ENCODE measurements at places on chromosomes 11 and 22.
A peak's percentile ranks its signal among the peaks of the same experiment; 100 is the strongest.

DNA sequence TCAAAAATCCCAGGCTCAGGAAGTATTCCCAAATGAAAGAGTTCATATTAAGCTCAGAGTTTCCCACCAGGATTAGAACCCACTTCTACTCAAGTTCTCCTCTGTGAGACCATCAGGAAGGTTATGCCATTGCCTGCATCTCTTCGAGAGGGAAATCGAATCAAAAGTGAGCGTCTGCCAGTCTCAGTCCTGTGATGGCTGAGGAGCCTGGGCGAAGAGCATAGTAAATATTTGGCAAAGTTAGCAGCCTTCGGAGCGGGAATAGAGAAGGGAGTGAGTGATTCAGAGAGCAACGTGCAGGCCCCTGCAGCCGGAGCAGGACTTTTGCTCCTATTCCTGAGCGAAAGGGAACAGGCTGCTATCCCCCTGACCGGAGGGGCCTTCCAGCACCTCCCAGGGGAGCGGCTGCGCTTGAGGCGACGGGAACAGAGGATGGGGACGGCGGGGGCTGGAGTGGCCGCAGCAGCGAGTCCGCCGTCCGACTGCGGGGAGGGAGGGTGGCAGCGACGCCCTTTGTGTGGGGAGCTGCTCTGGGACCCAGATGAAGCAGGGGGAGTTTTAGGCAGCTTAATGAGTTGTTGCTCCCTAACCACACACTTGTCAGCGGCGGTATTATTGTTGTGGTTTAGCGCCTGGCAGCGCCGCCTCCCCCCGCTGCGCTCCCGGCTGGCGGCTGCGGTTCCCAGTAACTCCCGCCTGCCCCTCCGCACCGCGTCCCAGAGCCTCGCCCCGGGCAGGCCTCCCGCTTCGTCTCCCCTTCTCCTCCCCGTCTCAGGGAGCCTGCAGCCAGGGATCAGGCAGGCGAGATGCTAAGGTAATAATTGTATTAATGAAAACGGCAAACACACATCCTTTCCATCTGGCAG lies 21.7 kb upstream of the NRGN start:
- no peak for DNase-seq

DNA sequence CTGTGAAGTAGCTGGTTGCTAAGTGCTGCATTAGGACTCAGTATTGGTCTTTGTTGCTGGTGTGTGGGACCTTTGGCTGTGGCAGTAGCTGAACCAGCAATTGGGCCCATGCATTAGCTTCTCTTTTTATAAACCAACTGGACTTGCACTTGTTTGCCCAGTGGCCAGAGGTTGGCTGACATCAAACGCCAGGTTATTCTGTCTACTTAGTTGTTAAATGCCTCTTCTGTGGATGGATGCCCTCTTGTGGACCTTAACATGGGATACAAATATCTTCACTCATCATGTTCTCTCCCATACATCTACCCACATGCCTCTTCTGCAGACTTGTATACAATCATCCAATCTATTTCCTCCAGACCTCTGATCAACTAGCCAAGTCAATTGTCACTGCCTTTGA lies 26.4 kb upstream of the ARHGAP20 start:
- DNase-seq: no peak

DNA sequence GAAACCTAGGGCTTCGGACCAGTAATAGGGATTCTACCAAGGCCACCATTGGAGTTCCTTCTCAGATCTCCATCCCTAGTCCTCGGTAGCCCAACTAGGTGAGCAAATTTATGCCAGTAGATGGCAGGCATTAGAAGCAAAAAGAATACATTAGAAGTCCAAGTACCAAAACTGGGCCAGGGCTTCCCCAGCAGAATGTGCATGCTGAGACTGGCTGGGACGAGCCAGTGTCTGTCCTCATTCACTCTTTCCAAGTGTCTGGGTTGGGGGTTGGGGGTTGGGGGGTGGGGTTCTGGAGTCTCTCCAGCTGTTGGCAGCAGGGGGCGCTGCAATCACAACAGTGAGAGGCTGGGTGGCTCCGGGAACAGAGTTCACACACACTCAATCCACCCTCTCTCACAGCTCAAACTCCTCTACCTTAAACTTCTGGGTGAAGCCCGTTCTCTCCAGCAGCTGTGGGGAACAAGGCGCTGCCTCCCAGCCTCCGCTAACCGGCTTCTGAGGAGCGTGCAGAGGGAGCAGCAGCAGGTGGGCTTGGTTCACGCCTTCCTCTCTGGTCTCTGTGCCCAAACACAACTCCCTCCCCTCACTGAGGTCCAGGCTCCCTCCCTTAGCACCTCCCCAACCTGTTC lies 57.5 kb downstream of the BTG4 start:
- DNase-seq: peak; percentile 41

GRCh38 chr11:117189941-117190544 lies 9.1 kb upstream of the TAGLN start:
- DNase-seq: no peak

- no peak for DNase-seq
Observed at GRCh38 chr11:58926695-58927094, 12.6 kb upstream of the GLYATL1 start.

- no peak for DNase-seq
Observed at GRCh38 chr11:71163371-71163770, 89.0 kb downstream of the SHANK2 start.

DNA sequence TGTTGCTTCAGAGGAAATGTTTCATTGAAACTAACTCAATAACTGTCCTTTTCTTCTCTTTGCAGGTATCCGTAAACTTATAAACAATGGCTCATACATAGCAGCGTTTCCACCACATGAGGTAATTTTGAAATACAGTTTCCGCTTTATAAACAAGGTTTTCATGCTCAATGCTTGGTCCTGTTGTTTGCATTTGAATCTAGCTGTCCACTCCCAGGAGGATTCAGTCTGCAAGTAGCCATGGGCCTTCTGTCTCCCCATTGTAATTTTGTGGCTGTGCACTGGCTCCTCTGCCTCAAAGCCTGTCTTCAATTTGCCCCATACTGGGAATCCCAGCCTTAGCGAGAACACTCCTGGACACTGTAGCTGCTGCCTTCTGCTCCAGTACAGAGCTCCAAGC lies 34.7 kb downstream of the MUC15 start:
- no peak for DNase-seq

- DNase-seq: no peak
Observed at GRCh38 chr11:6962673-6963072, 36.4 kb downstream of the ZNF215 start.

- no peak for DNase-seq
Observed at GRCh38 chr11:113684496-113684895, 21.6 kb downstream of the TMPRSS5 start.

- no peak for DNase-seq
Observed at GRCh38 chr11:117097389-117098268, 599 bp downstream of the SIK3 start.

- no peak for DNase-seq
Observed at GRCh38 chr11:62411524-62411923, 7.3 kb upstream of the SCGB1A1 start.

DNA sequence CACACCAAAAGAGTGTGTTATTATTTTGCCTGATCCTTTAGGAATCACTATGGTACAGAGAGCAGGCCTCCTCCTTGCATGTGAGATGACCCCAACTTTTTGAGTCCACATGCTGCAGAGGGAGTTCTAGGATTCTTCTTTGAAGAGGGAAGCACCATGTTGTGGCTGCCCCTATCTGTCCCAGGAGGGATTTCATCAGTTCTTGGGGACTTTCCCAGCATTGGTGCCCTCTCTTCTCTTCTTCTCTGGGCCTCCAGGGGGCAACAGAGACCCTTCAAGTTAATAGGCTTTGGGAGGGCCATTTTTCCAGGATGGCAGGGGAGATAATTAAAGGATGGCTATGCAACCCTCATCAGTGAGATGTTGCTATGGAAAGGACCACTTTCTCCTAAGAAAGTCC lies 3.6 kb downstream of the MMP1 start:
- no peak for DNase-seq

- DNase-seq: no peak
Observed at GRCh38 chr11:19849107-19849789, 136.6 kb downstream of the NAV2 start.

DNA sequence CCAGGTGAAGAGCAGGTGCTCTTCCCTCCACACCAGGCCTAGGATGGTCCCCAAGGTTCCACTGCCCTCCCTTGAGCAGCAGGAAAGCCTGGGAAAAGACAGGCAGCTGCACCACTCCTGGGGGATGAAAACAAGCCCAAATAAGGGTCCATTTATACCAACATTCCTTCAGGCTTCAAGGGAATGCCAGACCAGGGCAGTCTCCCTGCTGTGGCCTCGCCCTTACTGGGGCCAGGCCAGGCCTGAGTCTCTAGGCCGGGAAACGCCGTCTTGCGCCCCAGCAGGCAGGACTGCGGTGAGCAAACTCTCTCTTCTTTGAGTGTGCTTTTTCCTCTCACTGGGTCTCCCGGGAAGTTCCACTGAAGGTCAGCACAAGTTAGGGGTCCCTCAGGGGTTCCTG lies 443.5 kb downstream of the SOX6 start:
- DNase-seq: no peak

DNA sequence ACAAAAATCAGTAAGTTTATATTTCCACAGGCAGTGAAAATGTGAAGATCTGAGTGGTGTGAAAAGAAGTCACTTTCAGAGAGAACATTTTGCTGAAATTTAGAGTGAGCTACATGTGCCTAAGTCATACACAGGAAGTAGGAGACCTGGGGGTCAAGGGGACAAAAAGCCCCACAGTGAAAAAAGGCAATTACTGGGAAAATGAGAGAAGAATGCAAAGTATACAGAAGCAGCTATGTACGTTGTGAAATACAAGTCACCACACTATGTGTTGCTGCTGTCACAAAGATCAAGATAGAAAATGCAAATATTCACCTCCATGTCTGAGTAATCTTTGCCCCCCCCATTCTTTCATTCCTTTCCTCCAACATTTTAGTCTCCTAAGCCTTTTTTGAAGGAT lies 21.6 kb upstream of the SESN3 start:
- DNase-seq: no peak

DNA sequence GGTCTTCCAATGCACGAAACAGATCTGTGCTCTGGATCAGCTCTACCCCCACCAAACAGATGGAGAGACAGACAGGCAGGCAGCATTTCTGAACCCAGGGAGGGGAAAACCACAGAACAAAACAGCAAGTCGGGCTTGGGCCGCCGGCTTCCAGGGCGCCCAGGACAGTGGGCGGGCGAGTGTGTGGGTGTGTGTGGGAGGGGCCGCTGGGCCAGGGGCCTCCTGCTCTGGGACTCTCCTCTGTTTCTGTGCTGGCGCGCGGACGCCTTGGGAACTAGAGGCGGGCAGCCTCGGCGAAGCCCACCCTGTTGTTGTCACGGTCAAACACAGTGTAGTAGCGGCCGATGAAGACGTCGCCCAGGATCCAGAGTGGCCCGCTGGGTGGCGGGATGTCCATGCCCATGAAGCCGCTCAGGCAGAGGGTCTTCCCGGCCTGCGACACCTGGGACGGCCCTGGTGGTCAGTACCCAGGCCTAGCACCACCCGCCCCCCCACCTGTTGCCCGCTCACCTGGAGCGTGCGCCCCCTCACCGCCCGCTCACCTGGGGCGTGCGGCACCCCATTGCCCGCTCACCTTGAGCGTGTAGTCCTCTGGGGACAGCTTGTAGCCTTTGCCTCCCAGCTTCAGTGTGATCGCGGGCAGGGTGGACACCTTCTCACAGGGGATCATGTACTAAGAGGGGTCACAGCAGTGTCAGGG lies 3.0 kb upstream of the IFITM10 start:
- no peak for DNase-seq

DNA sequence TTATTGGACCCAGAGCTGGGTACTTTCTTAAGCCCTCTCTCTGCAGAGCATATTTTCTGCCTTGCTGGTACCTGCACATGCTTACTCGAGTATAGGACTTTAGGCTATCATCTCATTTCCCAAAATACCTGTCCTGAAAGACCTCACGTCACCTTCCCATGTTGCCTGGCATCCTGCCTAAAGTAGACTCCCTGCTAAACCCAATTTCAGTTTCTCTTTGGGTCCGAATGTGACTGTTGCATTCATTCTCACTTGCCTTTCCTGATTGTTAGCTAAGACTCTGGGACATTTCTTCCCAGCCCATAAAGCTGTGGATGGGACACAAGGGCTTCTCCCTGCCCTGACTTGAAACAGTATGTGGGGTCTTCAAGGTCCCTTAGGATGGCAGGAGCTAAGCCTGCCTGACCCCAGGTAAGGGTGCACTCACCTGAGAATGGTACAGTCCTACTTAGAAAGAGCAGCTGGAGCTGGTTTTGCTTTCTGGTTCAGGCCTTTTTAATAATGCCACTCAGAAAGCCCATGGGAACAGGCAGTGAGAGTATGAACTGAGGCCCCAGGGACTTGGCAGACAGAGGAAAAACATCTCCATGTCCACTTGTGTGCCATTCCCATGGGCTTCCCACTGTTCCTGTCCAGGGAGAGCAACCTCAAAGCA lies 12.9 kb downstream of the OR51E2 start:
- no peak for DNase-seq

DNA sequence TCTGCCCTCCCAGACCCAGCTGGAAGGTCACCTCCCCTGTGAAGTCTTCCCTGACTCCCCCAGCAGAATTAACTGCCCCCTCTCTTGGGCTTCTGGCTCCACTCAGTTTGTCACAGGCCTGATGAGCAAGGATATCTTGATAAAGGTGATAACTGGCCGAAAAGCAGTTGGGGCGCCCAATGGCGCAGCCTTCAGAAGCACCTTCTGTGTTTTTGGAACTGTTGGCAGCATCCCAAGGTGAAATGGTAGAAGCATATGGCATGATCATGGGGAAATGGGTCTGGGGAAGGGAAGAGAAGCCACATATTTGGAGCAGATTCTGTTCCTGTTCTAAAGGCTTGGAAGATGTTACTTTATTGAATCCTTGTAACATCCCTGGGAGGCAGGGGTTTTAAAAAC lies 2.8 kb upstream of the TAB1 start:
- DNase-seq: no peak

- DNase-seq: no peak
Observed at GRCh38 chr11:57634311-57634710, 15.4 kb downstream of the YPEL4 start.

DNA sequence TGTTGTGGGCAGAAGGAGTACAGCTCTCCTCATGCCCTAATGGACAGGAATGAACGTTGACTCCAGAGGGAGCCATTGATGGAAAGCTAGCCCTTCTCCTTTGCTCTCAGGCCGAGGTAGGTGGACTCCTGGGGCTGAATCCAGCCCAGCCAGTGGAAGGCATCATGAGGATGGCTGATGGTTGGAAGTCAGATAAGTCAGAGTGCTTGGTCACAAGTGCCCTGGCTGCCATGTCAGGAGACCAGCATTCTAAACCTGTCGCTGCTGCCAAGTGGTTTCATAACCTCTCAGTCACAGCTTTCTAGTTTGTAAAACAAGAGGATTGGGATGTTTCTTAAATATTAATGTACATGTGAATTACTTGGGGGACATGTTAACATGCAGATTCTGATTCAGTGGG lies 32.3 kb downstream of the PIWIL4 start:
- no peak for DNase-seq
